ENCODE measurements at places on chromosomes 3 and 15.

GRCh38 chr3:169641167-169641566 lies 22.3 kb downstream of the MECOM start:
- DNase-seq: no peak

GRCh38 chr15:64634576-64635498 lies 140.6 kb downstream of the RBPMS2 start:
- DNase-seq: peak; percentile 32

- no peak for DNase-seq
These were observed 21.3 kb downstream of the UBA5 start for GRCh38 chr3:132681421-132681820.

DNA sequence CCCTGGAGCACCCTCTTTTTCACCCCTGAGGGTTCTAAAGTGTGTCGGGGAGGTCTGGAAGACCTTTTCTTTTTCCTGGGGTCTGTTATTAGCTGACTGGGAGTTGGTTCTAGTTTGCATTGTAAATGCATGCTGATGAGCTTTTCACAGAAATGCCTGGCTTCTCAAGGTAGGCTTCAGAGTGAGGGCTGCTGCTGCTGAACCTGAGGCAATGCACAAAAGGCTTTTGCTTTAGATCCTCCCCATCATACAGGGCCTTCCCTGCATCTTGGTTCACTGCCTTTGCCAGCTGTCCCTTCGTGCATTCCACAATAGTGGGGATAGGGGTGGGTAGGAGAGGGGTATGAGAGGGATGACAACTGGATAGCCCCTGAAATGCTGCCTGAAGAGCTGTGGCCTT lies 46.6 kb downstream of the FAH start:
- no peak for DNase-seq

- no peak for DNase-seq
These were observed 102.0 kb upstream of the THRB start for GRCh38 chr3:24596626-24597025.

- no peak for DNase-seq
These were observed 30.7 kb upstream of the IP6K2 start for GRCh38 chr3:48747706-48748105.

- DNase-seq: no peak
These were observed 208.6 kb upstream of the PFN2 start for GRCh38 chr3:150179330-150179729.

GRCh38 chr3:14565868-14566588 lies 25.9 kb upstream of the GRIP2 start:
- DNase-seq: peak; percentile 55

- DNase-seq: no peak
These were observed 59.4 kb downstream of the MAGEF1 start for GRCh38 chr3:184652465-184652864.

DNA sequence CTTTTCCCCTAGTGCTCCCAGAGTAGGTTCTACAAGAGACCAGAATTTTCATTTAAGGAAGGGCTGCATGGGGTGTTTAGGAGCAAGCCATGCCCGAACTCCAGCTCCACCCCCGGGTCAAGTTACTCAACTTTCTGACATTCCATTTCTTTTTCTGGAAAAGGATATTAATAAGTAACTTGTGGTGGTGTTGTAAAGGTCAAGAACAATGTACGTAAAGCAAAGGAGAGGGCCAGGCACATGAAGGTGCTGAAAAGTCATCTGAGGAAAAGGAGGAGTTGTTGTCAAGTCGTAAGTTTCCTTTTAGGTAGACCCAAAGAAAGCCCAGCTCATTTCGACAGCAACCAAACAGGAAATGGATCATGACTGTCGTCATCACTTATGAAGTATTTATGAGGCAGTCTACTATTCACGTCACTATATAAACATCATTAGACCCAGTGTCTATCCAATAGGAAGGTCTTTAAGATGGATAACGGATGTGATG lies 319.6 kb upstream of the IL12A start:
- no peak for DNase-seq

- peak; percentile 56 for DNase-seq
These were observed 39.9 kb downstream of the PLCH1 start for GRCh38 chr3:155704771-155705559.

DNA sequence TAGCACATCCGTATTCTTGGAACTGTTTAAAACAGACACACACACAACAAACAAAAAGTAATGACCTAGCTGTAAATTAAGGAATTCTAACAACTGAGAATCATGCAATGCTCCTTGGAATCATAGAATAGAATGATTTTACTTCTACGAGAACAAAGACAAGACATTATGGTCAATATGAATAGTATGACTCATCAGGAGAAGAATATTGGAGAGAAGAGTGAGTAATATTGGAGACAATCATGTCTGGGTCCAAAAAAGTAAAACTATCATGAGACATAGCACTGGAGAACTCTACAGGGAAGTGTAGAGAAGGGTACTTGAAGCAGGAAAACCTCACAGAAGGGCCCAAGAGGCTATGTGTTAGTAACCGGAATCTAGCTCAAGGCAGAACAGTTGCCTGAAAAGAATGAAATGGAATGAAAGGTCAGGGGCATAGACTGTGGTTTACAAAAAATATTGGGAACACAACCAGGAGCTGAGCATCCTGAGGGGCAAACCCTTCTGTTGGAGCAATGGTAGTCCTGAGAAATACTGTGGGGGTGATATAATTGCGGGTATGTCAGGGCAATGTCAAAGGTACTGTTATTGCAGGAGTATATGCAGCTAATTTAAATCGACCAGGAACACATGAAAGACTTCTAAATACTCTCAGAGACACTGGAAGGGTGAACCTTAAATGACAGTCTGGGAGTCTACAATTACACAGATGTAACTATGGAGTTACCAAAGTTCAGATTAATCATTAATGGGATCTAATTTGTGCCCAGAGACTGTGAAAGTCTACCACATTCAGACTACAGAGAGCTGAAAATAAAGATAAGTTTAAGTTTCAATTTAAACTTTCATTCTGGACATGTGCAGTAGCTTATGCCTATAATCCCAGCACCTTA lies 201.2 kb downstream of the BCHE start:
- DNase-seq: no peak

DNA sequence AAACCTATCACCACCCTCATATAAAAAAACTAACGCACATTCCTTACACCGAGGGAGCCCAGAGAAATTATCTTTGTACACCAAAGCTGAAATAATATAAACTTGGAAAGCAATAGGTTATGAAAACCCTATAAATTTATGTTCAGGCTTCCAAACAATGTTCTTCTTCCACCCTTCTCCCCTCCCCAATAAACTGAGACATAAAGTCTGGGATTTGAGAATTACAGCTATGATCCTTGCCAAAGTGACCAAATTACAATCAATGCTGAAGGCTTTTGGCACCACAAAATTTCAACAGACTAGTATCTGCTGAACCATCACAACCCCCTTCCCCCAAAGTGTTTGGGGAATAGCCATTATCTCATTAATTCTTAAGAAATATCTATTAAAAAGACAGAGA lies 237.8 kb downstream of the FMN1 start:
- DNase-seq: no peak

GRCh38 chr15:35126236-35126635 lies 41.1 kb upstream of the NANOGP8 start:
- no peak for DNase-seq

DNA sequence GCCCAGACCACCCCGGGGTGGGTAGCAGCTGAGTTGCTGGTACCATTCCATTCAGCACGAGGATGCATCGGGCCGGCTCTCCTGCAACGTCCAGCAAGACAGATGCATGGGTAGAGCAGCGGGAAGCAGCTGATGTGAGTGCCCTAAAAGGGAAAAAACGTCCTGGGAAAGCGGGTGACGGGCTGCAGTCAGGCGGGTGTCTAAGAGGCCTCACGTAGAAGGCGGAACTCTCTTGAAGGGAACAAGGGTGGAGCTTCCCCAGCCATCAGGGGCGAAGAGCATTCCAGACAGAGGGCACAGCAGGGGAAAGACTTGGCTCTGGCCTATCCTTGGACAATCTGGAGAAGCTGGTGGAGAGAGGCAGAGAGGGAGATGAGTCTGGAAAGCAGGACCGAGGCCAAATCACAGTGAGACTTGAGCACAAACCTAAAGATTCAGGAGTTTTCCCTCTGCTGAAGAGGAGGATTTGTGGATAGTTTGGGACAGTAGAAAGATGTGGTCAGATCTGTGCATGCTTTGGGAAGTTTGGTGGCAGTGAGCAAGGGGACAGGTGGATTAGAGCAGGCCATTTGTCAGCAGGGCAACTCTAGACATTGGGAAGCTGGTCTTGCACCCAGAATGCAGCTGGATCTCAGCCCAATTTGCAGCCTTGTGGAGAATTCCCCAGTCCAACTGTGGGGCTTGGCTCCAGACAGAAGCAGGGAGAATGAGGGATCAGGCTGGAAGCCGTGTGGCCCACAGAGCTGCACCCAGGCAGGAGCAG lies 70.7 kb downstream of the SEMA5B start:
- no peak for DNase-seq

DNA sequence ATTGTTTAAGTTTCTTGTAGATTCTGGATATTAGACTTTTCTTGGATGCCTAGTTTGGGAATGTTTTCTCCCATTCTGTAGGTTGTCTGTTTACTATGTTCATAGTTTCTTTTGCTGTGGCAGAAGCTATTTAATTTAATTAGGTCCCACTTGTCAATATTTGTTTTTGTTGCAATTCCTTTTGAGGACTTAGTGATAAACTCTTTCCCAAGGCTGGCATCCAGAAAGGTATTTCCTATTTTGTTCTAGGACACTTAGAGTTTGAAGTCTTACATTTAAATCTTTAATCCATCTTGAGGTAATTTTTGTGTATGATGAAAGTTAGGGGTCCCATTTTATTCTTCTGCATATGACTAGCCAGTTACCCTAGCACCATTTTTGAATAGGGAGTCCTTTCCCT lies 54.9 kb downstream of the MME start:
- no peak for DNase-seq

GRCh38 chr3:181250714-181251113 lies 261.2 kb upstream of the DNAJC19 start:
- DNase-seq: no peak

DNA sequence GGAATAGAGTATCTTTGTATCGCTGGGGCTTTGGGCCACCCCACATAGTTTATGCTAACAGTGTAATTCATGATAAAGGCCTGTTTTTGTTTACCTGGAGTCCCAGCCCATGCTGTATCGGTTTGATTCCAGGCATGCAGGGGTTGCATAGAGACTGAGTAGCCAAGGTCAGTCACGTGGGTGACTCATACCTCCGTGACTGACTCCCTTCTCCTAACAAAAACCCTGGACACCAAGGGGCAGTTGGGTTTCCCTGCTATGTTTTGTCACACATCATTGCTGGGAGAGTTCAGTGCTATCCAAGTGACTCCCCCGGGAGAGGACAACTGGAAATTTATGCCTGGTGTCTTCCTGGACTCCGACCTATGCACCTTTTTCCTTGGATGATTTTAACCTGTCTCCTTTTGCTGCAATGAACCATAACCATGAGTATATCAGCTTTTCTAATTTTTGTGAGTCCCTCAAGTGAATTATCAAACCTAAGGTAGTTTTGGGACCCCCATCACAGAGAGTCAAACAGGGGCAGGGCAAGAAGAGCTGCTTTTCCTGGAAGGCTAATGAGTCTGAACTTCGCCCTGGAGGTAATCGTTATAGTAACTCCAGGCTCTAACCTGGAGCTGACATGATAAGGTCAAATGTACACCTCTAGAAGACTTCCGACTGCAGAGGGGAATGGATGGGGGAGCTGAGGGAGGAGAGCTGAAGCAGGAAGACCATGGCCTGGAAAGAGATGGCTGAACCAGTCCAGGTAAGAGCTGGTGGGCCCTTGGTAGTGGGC lies 57.0 kb downstream of the SRGAP3 start:
- no peak for DNase-seq

GRCh38 chr3:71208211-71209095 lies 375.1 kb downstream of the FOXP1 start:
- DNase-seq: no peak

DNA sequence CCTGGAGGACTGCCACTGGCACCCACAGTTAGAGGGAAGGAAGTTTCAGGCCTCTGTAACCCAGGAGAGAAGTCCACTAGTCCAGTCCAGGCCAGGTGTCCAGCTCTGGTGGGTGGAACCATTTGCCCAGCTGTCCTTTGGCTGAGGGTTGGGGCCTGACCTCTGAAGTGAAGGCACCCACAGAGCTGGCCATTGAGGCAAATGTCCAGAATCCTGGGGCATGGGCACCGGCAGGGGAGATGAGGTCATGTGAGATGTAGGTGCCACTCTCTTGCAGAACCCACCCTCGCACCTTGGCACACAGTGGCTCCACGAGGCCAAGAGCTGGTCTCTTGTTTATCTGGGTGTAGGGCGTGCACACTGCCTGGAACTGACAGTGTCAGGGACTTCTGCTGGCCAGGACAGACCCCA lies 162.8 kb downstream of the SMAD6 start:
- DNase-seq: no peak

- no peak for DNase-seq
These were observed 17.3 kb upstream of the ATP13A3 start for GRCh38 chr3:194504146-194504545.

DNA sequence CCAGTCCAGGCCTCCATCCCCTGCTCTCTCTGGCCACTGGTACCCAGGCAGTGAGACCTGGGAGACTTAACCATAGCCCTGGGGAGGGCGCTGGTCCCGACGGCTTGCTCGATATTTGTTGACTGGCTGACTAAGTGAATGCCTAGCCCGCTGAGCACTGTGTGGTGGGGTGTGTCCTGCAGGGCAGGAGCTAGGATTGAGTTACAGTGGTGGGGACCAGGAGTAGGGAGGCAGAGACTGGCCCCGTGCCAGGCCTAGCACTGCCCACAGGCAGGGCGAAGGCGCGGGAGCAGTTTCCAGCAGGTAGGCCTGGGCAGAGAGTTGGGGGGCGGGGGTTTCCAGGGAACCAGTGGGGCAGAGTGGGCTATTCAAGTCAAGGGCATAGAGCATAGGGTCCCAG lies at the start of gene VILL:
Gene VILL, plus strand, starts transcription at position 260 of the 400 bp plus-strand sequence. CDS start 2,887 bp downstream, outside the sequence.
- no peak for DNase-seq

DNA sequence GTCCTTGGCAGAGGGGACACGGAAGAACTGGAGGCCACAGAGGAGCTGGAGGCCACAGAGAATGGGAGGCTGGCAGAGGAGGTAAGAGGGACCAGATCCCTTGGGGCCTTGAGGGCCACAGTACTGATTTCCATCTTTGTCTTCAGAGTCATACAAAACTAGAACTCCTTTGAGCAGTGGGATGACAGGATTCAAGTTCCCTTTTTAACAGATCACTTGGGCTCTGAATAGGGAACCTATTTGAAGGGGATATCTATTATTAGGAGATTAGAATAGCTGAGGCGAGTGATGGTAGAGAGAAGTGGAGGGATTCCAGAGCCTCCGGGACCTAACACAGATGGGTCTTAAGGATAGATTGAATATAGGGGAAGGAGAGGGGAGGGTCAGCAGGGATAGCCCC lies 55.7 kb downstream of the OXNAD1 start:
- no peak for DNase-seq

DNA sequence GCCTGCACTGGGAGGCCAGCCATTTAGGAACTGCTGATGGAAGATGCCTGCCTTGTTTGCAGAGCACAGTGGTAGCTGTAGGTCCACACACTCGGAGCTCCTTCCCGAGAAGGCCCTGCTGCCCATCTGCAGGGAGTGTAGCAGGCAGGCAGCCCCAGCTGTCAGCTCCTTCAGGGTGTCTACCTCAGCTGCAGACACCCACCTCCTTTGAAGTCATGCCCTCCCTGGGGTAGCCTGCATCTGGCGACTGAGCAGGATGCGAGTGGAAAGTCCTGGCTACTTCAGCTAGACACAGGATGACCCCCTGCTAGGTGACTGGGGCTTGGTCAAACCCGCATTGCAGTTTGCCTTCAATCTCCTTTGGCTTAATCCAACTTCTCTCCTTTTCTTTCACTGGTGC lies 93.2 kb upstream of the TLE3 start:
- DNase-seq: no peak

- no peak for DNase-seq
These were observed 64.5 kb downstream of the NEDD4 start for GRCh38 chr15:55928955-55929354.
